COLO829 (cell line): ENCODE measurements at places on chromosomes 7 and 10.

DNA sequence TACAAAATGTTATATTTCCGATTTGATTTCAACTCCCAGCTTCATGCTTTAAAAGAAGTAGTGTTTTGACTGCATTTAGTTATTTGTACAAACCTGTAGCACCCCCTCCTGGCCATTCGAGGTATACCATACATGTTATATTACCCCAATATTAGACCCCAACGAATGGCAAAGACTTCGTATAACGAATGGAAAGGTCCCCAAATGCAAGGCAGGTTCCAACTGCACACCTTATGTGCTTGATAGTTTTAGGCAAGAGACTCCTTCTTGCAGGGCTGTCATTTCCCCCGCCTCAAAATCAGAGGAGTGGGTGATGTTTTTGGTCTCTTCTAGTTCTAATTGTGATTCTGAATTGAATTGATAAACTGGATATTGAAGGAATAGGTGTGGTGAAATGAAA, 101.1 kb upstream of the TARP start:
- DNase-seq: peak; percentile 61

DNA sequence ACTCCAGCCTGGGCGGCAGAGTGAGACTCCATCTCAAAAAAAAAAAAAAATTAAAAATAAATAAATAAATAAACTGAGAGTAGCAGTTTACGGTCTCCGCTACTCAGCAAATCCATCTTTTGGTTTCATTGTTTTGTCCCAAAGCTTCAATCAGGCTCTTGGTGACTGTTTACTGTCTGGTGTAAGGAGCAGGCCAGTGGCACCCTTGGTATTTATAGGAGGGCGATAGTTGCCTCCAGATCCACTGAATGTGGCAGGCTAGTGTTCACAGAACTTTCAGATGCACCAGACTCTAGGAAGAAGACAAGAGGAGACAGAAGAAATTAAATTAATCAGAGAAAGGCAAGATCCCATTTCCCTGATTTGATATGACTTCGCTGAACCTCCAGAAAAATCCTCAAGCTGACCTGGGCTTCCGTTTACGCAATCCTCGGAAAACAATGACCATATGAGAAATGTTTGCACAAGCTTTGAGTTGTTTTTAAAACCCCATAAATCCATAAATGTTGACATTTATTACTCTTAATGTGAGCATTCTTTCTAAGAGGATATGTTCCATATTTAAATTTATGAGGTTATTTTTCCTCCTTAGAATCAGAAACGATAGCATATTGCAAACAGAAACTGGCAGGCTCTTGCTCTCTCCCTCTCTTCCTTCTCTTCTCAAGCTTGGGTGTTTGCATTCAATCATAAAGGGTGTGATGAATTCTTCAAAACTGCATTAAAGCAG, 7.1 kb upstream of the MUC3A start:
- DNase-seq: no peak

- DNase-seq: no peak
Measured at GRCh38 chr10:112817981-112818777, 131.9 kb upstream of the TCF7L2 start.

GRCh38 chr7:141430455-141431139, 120.6 kb upstream of the AGK start:
- no peak for DNase-seq

DNA sequence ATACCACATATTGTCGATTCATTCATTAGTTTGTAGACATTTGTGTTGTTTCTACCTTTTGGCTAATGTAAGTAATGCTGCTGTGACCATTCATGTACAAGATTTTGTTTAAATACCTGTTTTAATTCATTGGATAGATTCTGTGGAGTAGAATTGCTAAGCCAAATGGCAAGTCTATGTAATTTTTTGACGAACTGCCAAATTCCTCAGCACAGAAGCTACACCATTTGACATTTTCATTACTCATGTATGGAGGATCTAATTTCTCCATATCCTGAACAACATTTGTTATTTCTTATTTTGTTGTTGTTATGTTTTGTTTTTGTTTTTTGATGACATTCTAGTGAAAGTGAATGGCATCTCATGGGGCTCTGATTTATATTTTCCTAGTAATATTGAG, 1351.3 kb upstream of the SORCS1 start:
- DNase-seq: no peak

DNA sequence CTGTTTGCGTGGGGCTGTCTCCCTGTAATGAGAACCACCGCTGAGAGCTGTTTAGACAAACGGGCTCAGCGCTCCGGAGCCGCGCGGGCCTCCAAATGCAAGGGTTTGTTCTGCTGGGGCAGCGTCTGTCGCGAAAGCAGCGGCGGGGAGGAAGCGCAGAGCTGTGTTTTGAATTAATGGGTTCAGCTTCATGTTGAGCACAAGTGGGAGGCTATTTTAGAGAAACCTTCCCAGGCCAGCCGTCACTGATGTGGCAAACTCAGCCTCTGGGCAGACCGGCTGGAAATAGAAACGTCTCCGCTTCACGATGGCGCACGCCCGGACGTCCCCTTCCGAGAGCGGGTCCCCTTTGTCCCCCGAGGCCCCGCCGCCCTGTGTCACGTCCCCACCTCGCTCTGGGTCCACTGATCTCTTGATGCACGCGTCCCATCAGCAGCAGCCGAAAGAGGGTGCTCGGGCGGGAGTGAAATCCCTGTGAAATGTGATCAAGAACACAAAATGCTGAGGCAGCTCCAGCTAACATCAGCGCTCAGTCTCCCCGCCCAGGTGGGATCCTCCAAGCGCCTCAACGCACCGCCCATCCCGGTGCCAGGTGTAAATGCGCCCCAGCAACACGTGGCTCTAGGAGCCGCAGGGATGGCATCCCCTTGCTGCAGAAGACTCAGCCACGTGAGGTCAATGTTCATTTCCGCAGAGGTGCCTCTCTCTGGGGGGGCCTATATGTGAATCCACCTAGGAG, 44.9 kb downstream of the BAMBI start:
- no peak for DNase-seq

- DNase-seq: peak; percentile 9
Measured at GRCh38 chr10:62335326-62335725, 38.8 kb upstream of the ZNF365 start.

DNA sequence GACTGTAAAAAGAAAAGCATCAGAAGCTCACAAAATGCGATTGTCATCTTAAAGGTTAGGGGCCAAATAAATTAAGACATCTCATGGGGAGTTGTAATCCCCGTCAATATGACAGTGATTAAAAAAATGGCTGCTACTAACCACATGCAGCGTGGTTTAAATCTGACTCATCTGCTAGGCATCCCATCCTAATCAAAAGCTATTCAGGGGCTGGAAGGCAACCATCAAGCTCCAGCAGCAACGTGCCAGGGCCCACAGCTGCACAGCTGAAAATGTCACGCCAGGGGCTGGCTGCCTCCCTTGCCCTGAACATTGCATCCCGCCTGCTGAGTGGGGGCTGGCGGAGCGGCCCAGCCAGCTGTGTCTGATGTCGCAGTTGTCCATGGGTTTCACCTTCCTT, 66.3 kb upstream of the FRMD4A start:
- DNase-seq: peak; percentile 90

GRCh38 chr7:36506820-36507219, 117.2 kb downstream of the ANLN start:
- DNase-seq: no peak

DNA sequence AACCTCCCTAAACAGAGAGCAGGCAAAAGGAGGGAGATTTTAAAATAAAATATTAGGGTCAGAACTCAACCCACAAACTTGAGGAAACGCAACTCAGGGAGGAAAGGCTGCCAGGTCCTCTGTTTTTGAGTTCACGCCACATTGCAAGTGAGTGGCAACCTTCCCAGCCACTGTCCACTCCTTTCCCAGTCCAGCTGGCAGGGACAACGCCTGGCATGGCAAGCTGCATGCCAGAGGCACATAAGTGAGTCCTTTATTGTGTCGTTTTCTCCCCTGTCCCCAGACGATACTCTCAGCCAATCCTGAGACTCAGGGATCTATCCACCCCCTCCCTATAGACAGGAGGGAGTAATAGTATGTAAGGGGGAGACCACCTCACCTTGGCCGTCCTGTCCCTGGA, 22.4 kb downstream of the FBXW4 start:
- no peak for DNase-seq

DNA sequence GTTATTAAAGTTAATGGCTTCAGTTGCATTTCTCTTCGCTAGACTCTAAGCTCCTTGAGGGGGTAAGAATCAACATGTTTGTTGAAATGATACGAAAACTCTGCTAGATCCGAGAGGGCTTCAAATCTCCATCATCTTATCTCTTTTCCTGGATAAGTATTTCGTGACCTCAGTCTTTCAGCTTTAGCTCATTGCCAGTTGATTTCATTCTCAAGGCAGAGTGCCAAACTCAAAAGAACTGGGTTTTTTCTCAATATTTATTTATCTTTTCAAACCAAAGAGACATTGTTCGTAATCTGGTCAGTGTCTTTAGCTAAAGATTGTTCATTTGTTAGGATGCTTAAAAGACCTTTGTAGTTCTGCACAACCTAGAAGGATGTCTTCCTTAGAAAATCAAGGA, 108.9 kb downstream of the ARID5B start:
- no peak for DNase-seq

- DNase-seq: no peak
Measured at GRCh38 chr10:70648427-70648826, 23.9 kb upstream of the ADAMTS14 start.

GRCh38 chr10:114593816-114594468, 64.1 kb downstream of the ABLIM1 start:
- DNase-seq: no peak

GRCh38 chr10:14731875-14732512, 42.7 kb downstream of the FAM107B start:
- no peak for DNase-seq

GRCh38 chr10:102744374-102745051, 765 bp downstream of the WBP1L start:
- no peak for DNase-seq

GRCh38 chr7:76272851-76273497, 29.5 kb upstream of the HSPB1 start:
- no peak for DNase-seq

GRCh38 chr10:6938384-6938783, 358.3 kb upstream of the PRKCQ start:
- no peak for DNase-seq

DNA sequence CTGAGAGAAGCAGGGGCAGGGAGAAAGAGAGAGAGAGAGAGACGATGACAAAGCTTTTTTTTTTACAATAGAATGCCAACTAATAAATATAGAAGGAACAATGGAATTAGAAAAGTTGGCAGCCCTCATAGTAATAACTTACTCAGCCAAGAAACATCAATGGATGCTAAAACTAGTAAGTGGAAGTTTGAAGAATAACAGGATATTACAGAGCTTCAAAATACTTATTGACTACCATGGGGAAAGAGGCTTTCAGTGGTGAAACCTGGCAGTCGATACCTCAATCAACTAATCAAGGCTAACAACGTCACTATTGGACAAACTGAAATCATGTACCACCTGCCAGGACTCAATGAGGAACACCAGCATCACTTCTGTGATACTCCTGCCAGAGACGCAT, 100.5 kb upstream of the LRRC4 start:
- no peak for DNase-seq

- DNase-seq: no peak
Measured at GRCh38 chr7:16963044-16963443, 81.3 kb upstream of the AGR3 start.

- no peak for DNase-seq
Measured at GRCh38 chr10:75034714-75035258, 76.7 kb upstream of the SAMD8 start.

GRCh38 chr7:2237109-2237602, 4.4 kb upstream of the MAD1L1 start:
- DNase-seq: no peak

GRCh38 chr10:62503872-62504271, 129.7 kb downstream of the ZNF365 start:
- no peak for DNase-seq

GRCh38 chr10:63383141-63383540, 82.6 kb downstream of the JMJD1C start:
- no peak for DNase-seq

- DNase-seq: no peak
Measured at GRCh38 chr10:132664407-132664806, 121.5 kb downstream of the NKX6-2 start.

- DNase-seq: no peak
Measured at GRCh38 chr7:69189406-69189805, 408.9 kb upstream of the AUTS2 start.

DNA sequence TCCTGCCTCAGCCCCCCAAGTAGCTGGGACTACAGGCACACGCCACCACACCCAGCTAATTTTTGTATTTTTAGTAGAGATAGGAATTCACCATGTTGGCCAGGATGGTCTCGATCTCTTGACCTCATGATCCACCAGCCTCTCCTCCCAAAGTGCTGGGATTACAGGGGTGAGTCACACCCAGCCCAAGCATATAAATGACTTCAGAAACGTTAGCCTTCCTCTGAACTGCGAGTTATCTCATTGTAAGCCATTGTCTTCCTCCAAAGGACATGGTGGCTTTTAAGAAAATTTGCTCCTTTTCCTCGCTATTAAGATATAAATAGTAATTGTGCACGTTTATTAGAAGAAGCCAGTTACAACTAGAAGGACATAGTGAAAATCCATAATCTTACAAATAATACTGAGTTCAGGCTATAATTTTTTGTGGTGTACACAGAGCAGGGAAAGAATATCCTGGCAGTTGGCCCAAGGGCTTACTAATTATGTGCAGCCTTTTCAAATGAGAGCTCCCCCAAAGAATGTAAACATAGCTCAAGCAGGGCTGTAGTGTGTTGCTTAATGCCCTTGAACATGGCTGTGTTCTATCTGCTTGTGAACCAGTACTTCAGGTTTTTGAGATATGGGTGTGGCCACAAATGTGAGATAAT, 495.8 kb downstream of the PARD3 start:
- no peak for DNase-seq

- no peak for DNase-seq
Measured at GRCh38 chr7:108087778-108088177, 42.4 kb downstream of the LAMB4 start.

DNA sequence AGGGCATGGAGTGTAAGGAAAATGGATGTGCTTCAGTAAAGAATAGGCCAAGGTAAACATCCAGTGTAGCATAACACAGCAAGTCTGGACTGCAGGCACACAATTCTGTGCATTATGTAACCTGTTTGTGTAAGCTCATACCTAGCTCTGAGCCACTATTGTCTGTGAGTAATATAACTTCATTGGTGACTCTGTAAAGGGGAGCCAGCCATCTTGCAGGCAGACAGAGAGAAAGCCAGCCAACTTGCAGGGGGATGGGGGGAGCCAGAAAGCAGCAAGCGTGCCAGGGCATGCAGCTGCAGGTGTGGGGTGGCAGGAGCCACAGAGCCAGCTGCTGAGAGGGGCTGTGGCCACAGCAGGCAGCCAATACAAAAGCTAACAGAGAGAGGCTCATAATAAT, 449.2 kb downstream of the IPMK start:
- DNase-seq: no peak

GRCh38 chr10:34240039-34240438, 575.1 kb downstream of the PARD3 start:
- no peak for DNase-seq

- no peak for DNase-seq
Measured at GRCh38 chr7:106344861-106345260, 60.1 kb upstream of the NAMPT start.

GRCh38 chr7:14604606-14605005, 297.9 kb downstream of the DGKB start:
- no peak for DNase-seq
